Stimulated activated CD8-positive, alpha-beta memory T cell treated with anti-CD3 and anti-CD28 coated beads, Interleukin-12 subunit alpha, Interleukin-12 subunit beta, amount 100 ng/mL, for 4 hours (primary cell): ENCODE measurements at places on chromosomes 4 and X.

DNA sequence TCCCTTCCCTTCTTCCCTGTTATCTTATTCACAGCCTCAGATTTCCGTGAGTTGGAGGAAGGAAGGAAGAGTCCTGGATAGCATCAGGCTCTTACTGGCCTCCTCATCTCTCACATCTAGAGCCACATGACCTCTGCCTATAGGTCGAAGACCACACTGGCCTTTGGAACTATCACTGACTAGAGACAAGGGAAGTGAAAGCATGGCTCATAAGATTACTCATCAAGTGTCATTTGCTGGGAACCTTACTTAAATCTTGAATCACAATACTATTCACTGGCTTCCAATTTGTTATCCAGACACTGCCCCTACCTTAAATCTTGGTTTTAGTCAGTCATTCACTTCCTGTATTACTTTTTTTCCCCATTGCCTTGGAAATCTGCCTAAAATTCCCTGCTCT, 61.6 kb upstream of the MTMR8 start:
- no peak for DNase-seq

GRCh38 chrX:23668335-23668734, 1.0 kb downstream of the PRDX4 start:
- no peak for DNase-seq

- DNase-seq = no peak
Observed at GRCh38 chrX:42456176-42456700, 321.7 kb downstream of the PPP1R2C start.

GRCh38 chr4:169314906-169315305, 44.1 kb upstream of the SH3RF1 start:
- DNase-seq = no peak

DNA sequence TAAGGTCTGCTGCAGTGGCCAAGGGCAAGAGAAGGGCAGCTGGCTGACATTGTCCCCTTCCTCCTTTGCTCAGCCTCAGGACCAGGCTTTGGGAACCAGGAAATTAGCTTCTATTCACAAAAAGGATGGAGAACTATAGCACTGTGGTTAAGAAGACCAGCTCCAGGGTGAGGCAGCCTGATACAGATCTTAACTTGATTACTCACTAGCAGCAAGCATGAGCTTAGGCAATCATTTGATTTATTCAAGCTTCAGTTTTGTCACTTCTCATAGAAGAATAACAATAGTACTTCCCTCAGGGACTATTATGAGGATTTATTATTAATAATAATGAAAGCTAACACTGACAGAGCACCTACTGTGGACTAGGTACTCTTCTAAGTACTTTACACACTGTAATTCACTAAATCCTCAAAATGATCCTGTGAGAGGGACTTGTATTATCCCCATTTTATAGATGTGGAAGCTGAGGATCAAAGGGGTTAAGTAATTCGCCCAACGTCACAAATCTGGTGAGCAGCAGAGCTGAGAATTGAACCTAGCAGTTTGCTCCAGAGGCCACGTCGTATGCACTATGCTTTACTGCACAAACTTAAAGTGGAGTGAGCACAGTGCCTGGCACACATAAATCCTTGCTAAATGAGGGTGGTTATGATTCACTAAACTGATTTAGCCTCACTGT, 130.4 kb upstream of the PAK3 start:
- no peak for DNase-seq

- no peak for DNase-seq
Observed at GRCh38 chrX:78923198-78924015, 21.8 kb upstream of the P2RY10 start.

DNA sequence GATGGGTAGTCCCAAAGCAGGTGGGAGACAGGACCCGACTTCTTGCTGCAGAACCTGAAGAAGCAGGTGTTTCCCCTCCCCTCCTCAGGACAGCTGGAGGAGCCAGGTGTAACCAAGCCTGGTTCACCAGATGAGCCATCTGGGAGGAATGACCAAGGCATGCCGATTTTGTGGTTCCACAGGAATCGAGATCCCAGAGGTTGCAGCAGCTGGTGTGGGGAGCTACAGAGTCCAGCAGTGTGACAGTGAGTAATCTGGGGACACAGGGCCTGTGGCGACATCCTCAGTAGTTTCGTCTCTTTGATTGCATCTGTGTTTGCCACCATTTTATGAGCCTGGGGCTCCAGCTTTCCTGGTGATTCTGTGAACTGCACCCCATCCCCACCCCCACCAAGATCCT, 2.6 kb upstream of the NDP start:
- no peak for DNase-seq

- DNase-seq = no peak
Observed at GRCh38 chrX:137234651-137235402, 201.0 kb upstream of the GPR101 start.

DNA sequence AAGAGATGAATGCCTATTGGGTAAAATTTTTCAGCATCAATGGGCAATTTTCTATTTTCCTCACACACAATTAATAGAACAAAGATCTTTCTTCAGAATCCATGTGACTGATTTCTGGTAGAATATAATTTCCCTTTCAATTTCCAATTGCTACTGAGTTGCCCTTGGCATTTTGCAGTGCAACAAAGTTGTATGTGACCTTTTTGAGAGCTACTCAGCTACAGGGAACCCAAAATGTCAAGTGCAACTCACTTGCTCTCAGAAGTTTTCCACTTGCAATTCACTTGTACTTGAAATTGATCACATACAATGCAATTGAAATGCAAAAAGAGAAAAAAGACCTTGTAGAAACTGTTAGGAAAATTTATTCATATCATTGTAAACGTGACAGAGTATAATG, 245.5 kb downstream of the BANK1 start:
- DNase-seq = no peak

- no peak for DNase-seq
Observed at GRCh38 chrX:119516157-119516702, 48.0 kb downstream of the SLC25A5 start.
